ENCODE measurements at places on chromosomes 5 and 9.

- DNase-seq = no peak
These were observed 155.0 kb downstream of the NPR3 start for GRCh38 chr5:32866138-32866537.

DNA sequence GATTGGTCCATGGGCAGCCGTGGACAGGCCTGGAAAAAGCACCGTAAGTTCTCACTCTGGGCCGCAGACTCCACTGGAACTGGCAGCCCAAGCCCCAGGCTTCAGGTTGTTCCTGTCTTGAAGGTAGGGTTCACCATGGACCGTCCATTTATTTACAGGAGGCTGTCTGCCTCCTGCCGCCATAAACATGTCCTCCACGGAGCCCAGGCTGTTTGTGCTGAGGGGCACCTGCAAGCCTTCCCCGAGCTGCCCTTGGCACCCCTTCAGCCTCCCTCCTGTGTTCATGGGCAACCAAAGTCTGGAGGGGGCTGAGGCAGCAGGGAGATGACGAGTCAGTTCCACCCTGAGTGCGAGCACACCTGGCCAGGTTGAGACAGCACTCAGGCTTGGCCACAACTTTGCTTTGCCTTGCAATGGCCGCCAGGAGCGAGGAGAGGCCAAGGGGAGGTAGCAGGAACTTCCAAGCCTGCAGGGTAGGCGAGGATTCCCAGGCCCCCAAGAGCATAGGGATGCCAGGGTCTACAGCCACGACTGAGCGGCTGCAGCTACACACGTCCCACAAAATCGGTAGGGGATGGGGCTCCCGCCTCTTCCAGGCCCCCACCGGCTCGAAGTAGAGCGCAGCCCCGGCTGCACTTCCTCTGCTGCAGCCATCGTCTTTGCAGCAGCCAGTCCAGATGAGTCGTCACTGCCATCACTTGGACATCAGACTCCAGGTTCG is 1625.6 kb upstream of the ACO1 start:
- DNase-seq = no peak

- no peak for DNase-seq
These were observed 64.9 kb upstream of the ECM2 start for GRCh38 chr9:92600462-92601261.

GRCh38 chr9:109401169-109401989 is 80.5 kb upstream of the EPB41L4B start:
- no peak for DNase-seq

DNA sequence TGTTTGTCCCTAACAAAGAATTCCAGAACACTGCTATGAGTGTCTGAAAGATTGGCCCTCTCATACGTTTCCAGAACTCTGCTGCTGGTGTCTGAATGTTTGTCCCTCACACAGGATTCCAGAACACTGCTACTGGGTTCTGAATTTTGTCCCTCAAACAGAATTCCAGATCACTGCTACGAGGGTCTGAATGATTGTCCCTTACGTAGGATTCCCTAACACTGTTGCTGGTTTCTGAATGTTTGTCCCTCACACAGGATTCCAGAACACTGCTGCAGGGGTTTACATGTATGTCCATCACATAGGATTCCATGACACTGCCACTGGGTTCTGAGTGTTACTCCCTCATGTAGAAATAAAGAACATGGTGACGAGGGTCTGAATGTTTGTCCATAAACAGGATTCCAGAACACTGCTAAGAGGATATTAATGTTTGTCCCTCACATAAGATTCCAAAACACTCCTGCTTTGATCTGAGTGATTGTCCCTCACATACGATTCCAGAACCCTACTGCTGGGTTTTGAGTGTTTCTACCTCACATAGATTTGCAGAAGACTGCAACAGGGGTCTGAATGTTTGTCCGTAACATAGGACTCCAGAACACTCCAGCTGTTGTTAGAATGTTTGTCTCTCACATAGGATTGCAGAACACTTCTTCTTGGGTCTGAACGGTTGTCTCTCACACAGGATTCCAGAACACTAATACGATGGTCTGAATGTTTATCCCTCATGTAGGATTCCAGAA is 214.4 kb downstream of the FOXD4L6 start:
- no peak for DNase-seq

GRCh38 chr5:42988568-42988967 is 51.6 kb downstream of the ANXA2R start:
- no peak for DNase-seq

GRCh38 chr5:74367241-74367733 is 273.2 kb downstream of the ENC1 start:
- DNase-seq = no peak

All from stimulated activated CD4-positive, alpha-beta T cell treated with anti-CD3 and anti-CD28 coated beads, Interleukin-12 subunit alpha, Interleukin-12 subunit beta, amount 100 ng/mL, for 48 hours (primary cell).